ENCODE measurements at places on chromosomes 7 and 10.

DNA sequence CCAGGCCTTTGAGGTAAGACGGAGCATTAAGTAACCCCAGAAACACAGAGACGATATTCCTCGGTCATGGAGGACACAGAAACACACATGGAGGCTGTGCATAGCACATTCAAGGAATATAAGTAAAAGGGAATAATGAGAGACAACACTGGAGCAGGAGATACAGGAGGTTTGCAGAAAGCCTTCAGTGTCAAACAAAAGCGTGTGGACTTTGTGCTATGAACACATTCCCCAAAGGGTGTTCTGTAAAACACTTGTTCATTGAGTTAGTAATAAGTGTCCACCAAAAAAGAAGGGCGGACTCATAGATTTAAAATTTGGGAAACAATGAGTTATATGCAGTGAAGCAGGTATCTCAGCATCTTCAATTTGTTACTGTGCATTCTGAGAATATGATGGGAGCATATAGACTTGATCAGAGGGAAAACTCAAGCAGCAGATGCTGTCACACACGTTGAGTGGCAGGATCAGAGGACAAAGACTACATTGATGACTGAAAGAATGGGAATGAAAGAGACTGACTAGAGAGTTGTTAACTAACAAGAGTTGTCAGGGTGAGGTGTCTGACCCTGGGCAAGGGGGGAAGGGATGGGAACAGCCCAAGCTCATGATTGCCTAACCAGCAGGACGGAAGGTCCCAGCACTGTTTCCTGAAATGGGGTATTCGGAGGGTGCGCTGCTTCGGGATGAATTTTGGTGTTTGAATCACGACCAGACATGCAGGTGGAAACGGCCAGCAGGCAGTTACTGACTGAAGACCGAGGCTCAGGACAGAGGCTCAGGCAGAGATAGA, 85.2 kb upstream of the VIPR2 start:
- no peak for DNase-seq

DNA sequence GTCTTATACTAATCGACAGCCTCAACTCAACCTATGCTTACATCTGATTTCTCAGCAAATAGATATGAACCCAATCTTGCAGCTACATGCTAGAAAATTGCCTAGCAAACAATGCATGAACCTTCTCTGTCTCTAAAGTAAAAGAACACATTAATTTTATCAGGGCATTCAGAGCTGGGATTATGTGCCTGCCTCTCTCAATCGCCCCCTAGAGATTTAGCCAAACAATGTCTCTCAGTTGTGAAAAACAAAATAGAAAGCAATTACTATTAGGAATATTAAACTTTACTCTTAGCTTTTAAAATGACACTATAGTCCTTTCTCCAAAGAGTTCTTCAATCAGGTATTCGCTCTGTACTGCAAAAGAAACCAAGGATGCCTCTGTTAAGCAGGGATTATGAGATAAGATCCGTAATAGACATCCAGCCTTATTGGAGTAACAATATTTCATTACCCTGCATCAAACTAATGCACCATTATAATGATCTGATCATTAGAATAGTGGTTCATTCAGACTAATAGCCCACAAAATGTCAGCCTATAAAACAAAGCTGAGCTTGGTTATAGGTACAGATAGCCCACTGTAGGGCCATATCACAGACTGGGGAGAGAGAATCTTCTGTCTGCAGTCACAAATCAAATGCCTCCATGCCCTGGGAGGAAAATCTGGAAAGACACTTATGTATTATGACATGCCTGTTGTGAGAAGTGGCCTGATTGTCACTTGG, 736.9 kb downstream of the PARD3 start:
- no peak for DNase-seq

- no peak for DNase-seq
These were observed 122.0 kb downstream of the TRRAP start for GRCh38 chr7:99000196-99000903.

DNA sequence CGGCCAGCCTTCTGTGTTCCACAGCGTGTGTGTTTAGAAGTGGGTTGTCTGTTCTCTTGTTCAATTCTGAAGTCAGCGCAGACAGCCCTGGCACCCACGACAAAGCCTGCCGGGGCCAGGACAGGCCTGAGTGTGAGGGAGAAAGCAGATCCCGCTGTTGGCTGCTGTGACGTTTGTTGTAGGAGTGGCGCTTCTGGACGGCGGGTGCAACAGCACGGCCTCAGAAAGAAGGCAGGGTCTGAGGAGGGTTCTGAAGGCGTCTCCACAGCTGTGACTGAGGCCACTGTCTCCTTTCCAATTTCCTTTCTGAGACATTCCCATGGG, 76.2 kb downstream of the VIPR2 start:
- no peak for DNase-seq

GRCh38 chr7:14065286-14065685, 75.8 kb upstream of the ETV1 start:
- DNase-seq = no peak

GRCh38 chr10:70368774-70369482, 13.5 kb downstream of the LRRC20 start:
- DNase-seq = no peak

DNA sequence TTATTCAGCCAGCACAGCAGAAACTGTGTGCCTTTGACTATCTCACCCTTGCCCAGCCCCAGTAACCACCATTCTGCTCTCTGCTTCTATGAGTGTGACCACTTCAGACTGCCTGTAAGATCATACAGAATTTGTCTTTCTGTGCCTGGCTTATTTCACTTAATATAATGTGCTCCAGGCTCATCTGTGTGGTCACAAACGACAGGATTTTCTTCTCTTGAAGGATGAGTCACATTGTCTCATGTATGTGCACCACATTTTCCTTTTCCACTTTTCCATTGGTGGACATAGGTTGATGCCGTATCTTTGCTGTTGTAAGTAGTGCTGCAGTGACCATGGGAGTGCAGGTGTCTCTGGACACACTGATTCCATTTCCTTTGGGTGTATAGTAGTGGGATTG, 122.5 kb upstream of the LANCL2 start:
- DNase-seq = no peak

DNA sequence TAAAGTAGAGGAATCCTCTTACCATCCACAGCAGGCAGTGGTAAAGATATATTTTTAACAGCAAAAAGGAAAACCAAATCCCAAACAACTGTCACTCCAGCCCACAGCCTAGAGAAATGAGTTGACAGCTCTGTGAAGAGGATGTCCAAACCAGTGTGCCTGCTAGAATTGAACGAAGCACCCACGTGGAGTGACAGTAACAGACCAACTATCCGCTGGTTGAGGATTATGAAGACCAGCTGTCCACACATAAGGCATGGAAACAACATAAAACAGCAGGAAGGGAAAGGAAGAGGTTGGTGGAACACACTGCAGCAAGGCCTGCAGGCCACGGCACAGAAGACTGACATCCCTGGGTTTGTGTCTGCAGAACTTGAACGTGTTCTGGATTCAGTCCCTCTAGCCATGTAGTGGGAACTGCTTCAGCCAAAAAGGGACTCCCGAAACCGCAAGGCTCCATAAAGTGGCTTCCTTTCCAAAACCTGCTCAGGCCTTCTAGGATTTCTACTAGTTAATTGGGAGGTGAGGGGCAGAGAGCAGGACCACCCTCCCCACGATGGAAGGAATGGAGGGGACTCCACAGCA, 324.4 kb downstream of the BICC1 start:
- no peak for DNase-seq
